Aortic smooth muscle cell (primary cell): ENCODE measurements at places on chromosomes 1 and 21. TPM values are rescaled to one million over a fixed set of nuclear protein-coding genes. Genes with fewer than 3 reads are reported as not detected.

Gene KHDC4
- total RNA-seq, result 24.0 and 27.4 TPM in 2 replicates

Gene PGLYRP4
- total RNA-seq, result not detected in 2 replicates

Gene FNBP1L
- 3.7 and 7.7 TPM in 2 replicates for total RNA-seq

Gene TTC24
- total RNA-seq, result not detected in 2 replicates

Gene SELE
- under 0.01 TPM in 2 replicates for total RNA-seq

Gene LDLRAD1
- total RNA-seq, result not detected in 2 replicates

Gene ANKRD35
- total RNA-seq, result 8.5 and 11.2 TPM in 2 replicates

Gene ST6GALNAC5
- total RNA-seq, result 0.40 and 1.1 TPM in 2 replicates

Gene NPPA
- total RNA-seq, result not detected in 2 replicates

Gene SMIM1
- total RNA-seq, result 0.53 TPM in 1 of 2 replicates, not detected in the other

Gene GJC2
- total RNA-seq, result 3.2 and 4.6 TPM in 2 replicates
